ENCODE measurements at places on chromosomes 2 and 18. TPM values are rescaled to one million over a fixed set of nuclear protein-coding genes. Genes with fewer than 3 reads are reported as not detected.

The EMILIN1 gene
- total RNA-seq, result 81.3 TPM

The DNAH6 gene
- 0.49 TPM for total RNA-seq

The COL4A3 gene
- 1.3 TPM for total RNA-seq

The CAPN14 gene
- 0.16 TPM for total RNA-seq

The POU3F3 gene
- total RNA-seq, result not detected

The LRRC30 gene
- not detected for total RNA-seq

The MYO7B gene
- total RNA-seq, result not detected

The SRBD1 gene
- total RNA-seq, result 15.7 TPM

The FRZB gene
- total RNA-seq, result 0.18 TPM

The OTOS gene
- not detected for total RNA-seq

The IL37 gene
- not detected for total RNA-seq

The PSD4 gene
- total RNA-seq, result 0.82 TPM

The PDCD1 gene
- total RNA-seq, result not detected

The RGPD4 gene
- 0.16 TPM for total RNA-seq

The SCN3A gene
- 3.1 TPM for total RNA-seq

The ONECUT2 gene
- total RNA-seq, result under 0.01 TPM

The C2orf78 gene
- total RNA-seq, result not detected

The TCF7L1 gene
- total RNA-seq, result 3.5 TPM

The CLASP1 gene
- 49.8 TPM for total RNA-seq

The FAM110C gene
- not detected for total RNA-seq

The ALLC gene
- total RNA-seq, result not detected

The COLEC12 gene
- 109 TPM for total RNA-seq

The MRPL33 gene
- total RNA-seq, result 109 TPM

The IL1A gene
- 0.90 TPM for total RNA-seq

The PCARE gene
- under 0.01 TPM for total RNA-seq

The ZNF396 gene
- 2.0 TPM for total RNA-seq

The STPG4 gene
- not detected for total RNA-seq

The SCN7A gene
- total RNA-seq, result under 0.01 TPM

The ALPI gene
- total RNA-seq, result not detected

The FIGLA gene
- not detected for total RNA-seq

The LRP2 gene
- total RNA-seq, result 0.41 TPM

The GKN2 gene
- total RNA-seq, result not detected

The DSC2 gene
- total RNA-seq, result 0.82 TPM

The FEV gene
- not detected for total RNA-seq

The DYNAP gene
- total RNA-seq, result not detected

The GAD1 gene
- total RNA-seq, result not detected

The LYPD1 gene
- 0.74 TPM for total RNA-seq

The ABCA12 gene
- 0.09 TPM for total RNA-seq

The IL18R1 gene
- 6.8 TPM for total RNA-seq

The CDKL4 gene
- 0.90 TPM for total RNA-seq

The PROKR1 gene
- not detected for total RNA-seq

The C2orf80 gene
- total RNA-seq, result not detected

The ASXL2 gene
- total RNA-seq, result 22.0 TPM

The DCAF17 gene
- 34.7 TPM for total RNA-seq

The TET3 gene
- total RNA-seq, result 2.4 TPM

The CNDP1 gene
- total RNA-seq, result not detected

The SLC19A3 gene
- 1.6 TPM for total RNA-seq

The TMEM185B gene
- total RNA-seq, result 41.7 TPM

The ABHD3 gene
- total RNA-seq, result 1.1 TPM

The CXCR4 gene
- total RNA-seq, result 0.27 TPM

The SPATA3 gene
- not detected for total RNA-seq

The CNTNAP5 gene
- total RNA-seq, result not detected

The BOLL gene
- total RNA-seq, result not detected

The AFF3 gene
- total RNA-seq, result not detected

The ADRA2B gene
- total RNA-seq, result under 0.01 TPM

The ILKAP gene
- total RNA-seq, result 18.6 TPM
